Ammon's horn (tissue), 1 donor: ENCODE measurements at places on chromosomes 12 and 14.

GRCh38 chr12:130119241-130119861, 42.9 kb upstream of the FZD10 start:
- DNase-seq, result no peak

GRCh38 chr12:92582893-92583292, 119.9 kb upstream of the PLEKHG7 start:
- DNase-seq, result no peak

DNA sequence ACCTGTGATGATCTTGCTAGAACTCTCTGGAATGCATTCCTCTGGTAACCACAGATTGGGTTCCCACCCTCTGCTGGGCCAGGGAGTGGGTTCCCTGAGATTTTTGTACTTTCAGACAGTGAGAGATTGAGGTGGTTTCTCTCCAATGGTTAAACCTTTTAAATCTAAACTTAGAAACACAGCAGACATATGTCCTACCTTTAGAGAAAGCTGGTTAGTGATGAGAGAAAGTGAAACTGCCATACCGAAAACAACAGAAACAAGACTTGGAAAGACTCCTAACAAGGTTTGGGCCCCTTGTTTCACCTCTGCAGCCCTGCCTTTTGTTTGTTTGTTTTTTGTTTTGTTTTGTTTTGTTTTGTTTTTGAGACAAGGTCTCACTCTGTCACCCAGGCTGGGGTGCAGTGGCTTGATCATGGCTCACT, 9.7 kb upstream of the SGPP1 start:
- DNase-seq, result no peak

DNA sequence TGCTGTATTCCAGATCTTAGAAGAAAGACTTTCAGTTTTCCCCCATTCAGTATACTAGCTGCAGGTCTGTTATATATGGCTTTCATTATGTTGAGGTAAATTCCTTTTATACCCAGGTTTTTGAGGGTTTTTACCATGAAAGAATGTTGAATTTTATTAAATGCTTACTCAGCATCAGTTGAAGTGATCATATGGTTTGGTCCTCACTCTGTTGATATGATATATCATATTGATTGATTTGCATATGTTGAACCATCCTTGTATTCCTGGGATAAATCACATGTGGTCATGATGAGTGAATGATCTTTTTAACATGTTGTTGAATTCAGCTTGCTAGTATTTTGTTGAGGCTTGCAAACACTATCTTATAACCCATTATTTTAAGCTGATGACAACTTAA, 96.7 kb downstream of the TRMT5 start:
- DNase-seq, result no peak

- DNase-seq, result no peak
Measured at GRCh38 chr14:25003537-25003936, 46.4 kb downstream of the STXBP6 start.

DNA sequence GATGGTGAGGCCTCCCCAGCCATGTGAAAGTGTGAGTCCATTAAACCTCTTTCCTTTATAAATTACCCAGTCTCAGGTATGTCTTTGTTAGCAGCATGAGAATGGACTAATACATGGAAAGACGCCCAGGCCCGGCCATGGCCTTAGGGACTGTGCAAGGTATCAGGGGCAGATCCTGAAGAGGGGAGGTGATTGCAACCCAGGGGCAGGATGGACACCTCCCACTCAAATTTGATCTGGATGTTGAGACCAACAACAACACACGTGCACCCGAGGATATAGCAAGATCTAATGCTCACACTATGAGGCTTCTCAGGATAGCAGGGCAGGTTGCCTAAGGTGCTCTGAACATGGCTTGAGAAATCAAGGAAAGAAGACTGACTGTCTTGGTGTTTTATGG, 13.5 kb upstream of the SERPINA4 start:
- no peak for DNase-seq

GRCh38 chr14:105489542-105490266, 1.3 kb upstream of the TEDC1 start:
- peak; percentile 85 for DNase-seq

- no peak for DNase-seq
Measured at GRCh38 chr12:112998987-112999767, 20.9 kb downstream of the OAS2 start.

GRCh38 chr12:52175371-52176350, 16.2 kb downstream of the KRT80 start:
- DNase-seq, result no peak

DNA sequence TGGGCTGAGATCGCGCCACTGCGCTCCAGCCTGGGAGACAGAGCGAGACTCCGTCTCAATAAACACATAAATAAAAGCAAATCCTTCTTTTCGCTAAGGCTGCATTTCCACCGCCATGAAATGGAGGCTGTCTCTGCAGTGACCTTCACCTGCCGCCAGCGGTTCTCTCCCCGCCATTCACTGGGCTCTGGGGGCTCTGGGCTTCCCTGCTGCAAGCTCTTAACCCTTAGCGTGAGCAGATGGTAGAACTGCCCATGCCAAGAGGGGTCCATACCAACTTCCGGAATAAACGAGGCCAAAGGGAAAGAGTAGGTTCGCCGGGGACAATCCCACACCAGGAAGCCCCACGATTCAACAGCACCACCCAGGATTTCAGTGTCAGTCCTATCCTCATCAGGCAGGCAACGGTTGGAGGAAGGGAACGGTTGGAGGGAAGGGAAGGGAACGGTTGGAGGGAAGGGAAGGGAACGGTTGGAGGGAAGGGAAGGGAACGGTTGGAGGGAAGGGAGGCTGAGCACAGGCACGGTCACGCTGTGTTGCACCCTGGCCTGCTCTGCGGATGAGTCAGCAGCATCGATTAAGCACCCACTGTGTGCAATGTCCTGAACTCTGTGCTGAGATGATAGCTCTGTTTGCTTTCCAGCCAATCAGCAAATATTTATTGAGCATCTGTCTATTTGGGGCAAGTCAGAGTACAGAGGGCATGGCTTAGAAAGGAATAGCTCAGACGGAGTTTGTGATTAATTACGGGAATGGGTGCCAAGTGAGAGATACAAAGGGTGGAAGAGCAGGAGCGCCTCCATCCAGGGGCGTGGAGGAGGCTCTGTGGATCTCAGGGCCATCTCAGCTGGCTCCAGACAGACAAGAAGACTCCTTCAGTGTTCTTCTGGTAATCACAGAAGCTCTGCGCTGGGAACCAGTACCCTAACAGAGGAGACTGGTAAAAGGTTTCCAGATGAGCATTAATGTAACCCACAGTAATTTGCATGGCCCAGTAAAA, 77.9 kb downstream of the NINJ2 start:
- DNase-seq, result no peak

DNA sequence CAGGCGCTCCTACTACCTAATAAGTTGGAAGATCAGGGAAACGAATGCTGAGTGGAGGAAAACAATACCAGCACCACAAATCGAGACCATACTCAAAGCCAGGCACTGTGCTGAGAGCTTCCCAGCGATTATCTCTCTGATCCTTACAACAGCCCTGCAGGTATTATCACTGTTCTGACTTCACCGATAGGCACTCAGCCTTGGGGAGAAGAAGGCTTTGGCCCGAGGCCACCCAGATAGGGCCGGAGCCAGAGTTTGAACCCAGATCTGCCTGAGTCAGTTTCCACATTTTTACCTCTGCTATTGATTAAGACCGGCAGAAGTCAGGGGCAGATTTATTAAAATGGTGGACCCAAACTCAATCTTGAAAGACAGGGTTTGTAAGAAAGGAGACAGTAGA, 4.9 kb downstream of the SVOP start:
- no peak for DNase-seq

GRCh38 chr12:91272461-91273063, 89.9 kb upstream of the DCN start:
- peak; percentile 25 for DNase-seq

GRCh38 chr14:36767603-36768281, 106.1 kb downstream of the PAX9 start:
- no peak for DNase-seq

- no peak for DNase-seq
Measured at GRCh38 chr12:51118706-51119105, 35.3 kb upstream of the CSRNP2 start.

DNA sequence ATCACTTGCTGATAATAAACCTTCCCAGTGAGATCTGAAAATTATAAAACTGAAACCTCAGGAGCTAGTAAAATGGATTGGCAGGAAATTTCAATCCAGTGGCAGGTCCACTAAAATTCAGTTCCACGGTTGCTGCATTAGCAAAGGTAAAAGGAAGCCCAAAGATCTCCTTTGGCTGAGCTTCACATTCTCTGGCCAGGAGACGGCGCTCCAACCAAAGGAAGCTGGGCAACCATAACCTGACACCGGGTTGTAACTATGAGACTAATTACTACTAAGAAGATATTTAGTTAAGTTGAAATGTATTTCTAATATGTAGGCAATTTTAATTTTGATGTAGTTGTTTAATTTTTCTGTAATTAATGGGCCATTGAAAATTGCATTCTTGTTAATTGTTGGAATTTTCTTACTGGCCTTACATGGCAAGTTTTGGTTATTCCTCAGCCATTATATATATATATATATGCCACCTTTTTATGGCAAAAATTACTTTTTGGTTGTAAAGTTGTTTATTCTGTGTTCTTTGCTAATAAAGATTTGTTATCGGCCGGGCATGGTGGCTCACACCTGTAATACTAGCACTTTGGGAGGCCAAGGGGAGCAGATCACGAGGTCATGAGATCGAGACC, 17.0 kb downstream of the OR8S1 start:
- peak; percentile 33 for DNase-seq

DNA sequence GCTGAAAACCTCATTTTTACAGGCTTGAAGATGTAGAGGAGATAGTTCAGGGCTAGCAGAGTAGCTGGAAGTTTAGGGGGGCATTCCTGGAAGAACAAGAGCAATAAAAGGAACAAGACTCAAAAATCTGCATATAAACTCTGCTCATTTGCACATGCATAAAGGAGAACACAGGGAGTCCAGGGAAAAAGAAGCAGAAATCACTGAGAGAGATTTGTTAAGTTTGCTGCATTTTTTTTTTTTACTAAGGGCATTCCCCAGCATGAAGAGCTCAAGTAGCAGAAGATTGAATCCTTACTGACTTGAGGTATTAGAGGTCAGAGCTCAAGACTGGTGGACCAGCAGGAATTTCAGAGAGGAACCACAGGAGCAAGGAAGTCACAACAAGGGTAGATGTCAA, 28.2 kb upstream of the BCL11B start:
- no peak for DNase-seq

DNA sequence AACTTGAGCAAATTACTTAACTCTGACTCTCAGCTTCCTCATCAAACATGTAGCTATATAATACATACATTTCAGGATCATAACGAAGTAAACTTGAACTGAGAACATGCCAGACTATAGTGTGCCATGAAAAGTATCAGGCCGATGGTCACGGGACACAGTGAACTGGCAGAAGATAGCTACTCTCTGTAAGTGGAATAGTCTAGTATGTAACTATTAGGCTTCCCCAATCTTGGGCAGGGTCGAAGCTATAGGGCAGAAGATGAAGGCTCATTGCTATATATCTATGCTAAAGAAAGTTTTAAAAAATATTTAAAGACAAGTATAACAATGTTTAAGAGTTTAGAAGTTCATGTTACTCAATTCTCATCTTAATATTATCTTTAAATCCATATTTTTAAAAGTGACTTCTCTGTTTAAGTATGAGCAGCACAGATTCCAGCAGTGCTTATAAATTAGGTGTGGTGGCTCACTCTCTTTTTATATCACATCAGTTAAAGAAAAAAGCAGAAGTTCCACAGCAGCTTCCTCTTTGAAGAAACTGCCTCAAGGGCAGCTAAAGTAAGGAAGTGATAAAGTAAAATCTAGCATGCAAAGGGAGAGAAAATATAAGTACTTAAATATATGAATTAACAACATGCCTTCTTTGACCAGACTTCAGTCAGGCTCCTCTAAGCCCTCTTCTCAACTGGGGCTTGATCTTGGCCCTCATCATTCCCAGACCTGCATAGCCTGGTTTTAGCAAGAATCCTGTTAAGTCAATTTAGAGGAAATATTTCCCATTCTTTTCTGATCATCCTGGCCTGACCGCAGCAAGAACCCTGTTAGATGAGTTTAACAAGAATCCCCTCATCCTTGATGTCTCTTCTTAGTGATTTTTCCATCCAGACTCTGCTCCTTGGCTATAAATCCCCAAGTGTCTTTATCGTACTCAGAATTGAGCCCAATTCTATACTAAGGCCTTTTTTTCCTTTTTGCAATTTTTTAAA, 8.4 kb upstream of the GLIPR1 start:
- DNase-seq, result peak; percentile 29

GRCh38 chr14:103542605-103543088, 13.7 kb downstream of the TRMT61A start:
- DNase-seq, result peak; percentile 95

DNA sequence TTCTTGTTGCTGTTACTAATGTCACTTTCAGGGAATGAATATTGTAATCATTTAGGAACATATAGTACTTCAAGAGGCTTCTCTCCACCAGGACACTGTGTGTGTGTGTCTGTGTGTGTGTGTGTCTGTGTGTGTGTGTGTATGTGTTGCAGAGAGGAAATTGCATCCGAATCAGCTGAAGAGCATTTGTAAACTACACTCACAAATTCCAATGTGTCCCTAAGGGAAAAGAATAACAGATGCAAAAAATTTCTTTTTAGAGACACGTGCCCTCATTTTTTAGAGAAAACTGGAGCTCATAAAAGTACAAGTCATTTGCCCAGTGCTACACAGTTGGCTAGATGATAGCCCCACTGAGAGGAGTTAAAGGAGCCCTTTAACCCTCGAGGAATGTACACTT, 168.8 kb downstream of the ANO4 start:
- DNase-seq, result no peak

DNA sequence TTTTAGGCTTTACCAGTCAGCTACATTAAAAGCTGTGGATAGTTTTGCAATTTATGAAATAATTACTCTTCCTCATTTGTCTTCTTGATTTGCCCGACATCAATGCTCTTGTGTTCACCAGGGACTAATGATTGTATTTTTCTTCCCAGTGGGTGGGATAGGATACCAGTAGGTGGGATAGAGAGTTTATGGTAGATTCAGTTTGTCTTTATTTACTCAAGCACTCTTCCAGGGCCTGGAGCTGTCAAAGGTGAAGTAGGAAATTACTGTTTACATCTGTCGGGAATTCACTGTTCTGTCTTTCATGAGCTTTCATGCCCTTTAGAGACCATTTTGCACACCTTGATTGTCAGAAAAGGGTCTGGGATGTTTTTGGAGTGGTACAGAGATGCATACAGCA, 36.6 kb downstream of the ETV6 start:
- DNase-seq, result no peak

GRCh38 chr12:108806346-108806745, 51.0 kb downstream of the SSH1 start:
- DNase-seq, result no peak

DNA sequence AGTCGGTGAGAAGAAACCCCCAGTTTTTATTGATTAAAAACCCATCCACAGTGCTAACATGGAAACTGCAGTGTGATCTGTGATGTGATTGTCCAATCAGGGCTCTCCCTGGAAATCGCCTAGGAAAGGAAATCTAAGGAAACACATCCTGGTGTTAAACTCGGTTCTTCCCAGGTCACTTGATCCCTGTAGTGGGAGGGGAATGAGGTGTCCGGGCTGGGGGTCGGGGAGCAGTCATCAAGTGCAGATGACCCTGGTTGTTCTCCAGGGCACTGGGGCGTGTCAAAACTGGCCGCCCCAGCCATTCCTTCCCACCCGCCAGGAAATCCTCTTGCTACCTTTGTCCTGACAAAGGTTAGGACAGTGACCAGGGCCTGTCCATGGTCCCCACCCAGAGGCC, 20.8 kb downstream of the RAB35 start:
- DNase-seq, result no peak

- DNase-seq, result no peak
Measured at GRCh38 chr12:130428116-130428515, 90.4 kb downstream of the PIWIL1 start.
